ENCODE measurements at places on chromosomes 2 and 18.

GRCh38 chr2:148930046-148930775 is 55.2 kb downstream of the KIF5C start:
- H3K4me1 ChIP-seq: peaks cover 16% of the 10 kb centered on the region
- DNase-seq: no peak
- H3K27ac ChIP-seq: no peak overlapping the region
- no peaks in the 10 kb centered on the region for H3K27me3 ChIP-seq

DNA sequence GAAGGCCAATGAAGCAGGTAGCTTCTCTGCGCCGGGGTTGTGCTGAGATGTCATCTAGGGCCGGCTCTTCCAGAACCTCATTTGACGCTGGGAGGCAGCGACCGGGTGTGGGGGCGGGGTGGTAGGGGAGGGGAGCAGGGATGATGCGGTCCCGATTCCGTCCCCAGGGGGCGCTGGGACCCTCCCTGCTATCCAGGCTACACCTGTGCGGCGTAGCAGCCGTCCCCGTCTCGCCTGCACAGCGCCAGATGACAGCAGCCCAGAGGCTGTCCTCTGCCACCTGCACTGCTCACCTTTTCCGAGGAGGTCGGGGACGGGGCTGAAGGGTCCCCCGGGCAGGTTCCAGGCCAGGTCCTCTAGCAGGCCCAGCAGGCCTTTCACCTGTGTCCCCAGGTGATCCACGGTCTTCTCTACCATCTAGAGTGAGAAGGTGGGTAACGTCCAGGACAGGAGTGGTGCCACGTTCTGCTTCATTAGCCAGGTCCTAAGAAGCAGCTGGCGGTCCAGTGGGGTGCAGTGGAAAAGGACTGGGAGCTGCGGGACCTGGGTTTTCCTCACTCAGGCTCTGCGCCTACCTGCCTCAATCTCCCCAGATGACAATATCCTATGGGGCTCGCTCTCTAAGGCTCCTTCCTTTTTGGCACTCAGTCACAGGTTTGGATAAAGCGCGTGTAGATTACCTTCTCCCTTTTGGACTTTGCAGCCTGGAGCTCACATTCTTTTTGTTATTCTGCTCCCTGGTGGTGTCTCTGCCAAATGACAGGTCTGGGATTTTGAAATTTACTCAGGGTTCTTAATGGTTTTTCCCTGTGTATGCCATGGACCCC is 56.0 kb upstream of the RAB6C start:
- peaks cover 5% of the 10 kb centered on the region for H3K4me1 ChIP-seq
- H3K36me3 ChIP-seq: no peaks in the 10 kb centered on the region

- no peak for DNase-seq
- H3K4me1 ChIP-seq: no peaks in the 10 kb centered on the region
- H3K36me3 ChIP-seq: no peaks in the 10 kb centered on the region
- H3K27me3 ChIP-seq: no peaks in the 10 kb centered on the region
Measured at GRCh38 chr2:77939370-77939769, 417.2 kb upstream of the LRRTM4 start.

DNA sequence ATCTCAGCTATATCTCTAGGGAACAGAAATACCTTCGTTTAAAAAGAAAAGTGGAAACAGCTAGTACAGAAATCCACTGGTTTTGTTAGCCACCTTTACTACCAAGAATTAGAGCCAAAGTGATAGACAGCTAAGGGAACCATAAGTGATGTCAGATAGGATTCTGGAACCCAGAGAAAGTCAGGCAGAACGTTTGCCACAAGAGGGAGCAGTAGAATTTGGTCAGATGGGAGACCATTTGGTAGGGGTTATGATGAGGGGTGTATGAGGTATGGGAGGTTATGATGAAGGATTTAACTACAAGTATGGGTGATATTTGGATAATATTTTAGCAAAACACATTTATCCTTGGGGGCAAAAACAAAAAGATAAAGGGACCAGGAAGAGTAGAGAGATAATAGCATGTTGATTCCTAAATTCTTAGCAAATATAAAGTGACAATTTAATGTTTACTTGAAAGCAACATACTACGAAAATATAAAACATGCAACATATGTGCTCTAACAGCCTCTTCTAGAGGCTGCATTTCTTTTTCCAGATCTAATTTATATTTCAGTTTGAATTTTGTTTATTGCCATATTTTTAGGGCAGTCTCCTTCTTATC is 3.3 kb downstream of the SLC8A1 start:
- no peak overlapping the region for H3K27ac ChIP-seq
- peaks cover 29% of the 10 kb centered on the region for H3K27me3 ChIP-seq
- H3K4me1 ChIP-seq: peaks cover 19% of the 10 kb centered on the region
- no peak for DNase-seq

GRCh38 chr2:120436460-120436739 is 90.5 kb downstream of the INHBB start:
- peaks cover 2% of the 10 kb centered on the region for H3K36me3 ChIP-seq
- H3K4me1 ChIP-seq: no peaks in the 10 kb centered on the region
- no peak for DNase-seq

GRCh38 chr2:144379851-144380311 is 140.0 kb downstream of the ZEB2 start:
- no peak for DNase-seq
- peaks cover 4% of the 10 kb centered on the region for H3K36me3 ChIP-seq
- H3K27ac ChIP-seq: peak overlapping the region; percentile 65
- H3K4me3 ChIP-seq: peak overlapping the region; percentile 78
- no peaks in the 10 kb centered on the region for H3K27me3 ChIP-seq

DNA sequence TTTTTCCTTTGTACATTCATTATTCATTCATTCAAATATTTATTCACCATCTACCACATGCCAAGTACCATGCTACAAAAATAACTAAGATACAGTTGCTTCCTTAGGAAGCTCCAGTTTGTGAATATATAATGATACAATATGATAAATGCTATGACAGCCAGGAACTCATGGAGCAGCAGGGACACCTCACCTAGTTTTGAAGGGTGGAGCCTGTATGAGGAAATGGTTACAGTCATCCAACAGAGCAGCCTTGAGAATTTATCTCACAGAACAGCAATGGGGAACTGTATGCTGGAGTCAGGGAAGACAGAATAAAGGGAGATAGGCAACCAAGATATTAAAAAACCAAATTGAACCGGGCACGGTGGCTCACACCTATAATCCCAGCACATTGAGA is 124.0 kb downstream of the OSBPL1A start:
- DNase-seq: no peak
- peaks cover 10% of the 10 kb centered on the region for H3K36me3 ChIP-seq
- H3K4me3 ChIP-seq: no peak overlapping the region
- H3K27ac ChIP-seq: no peak overlapping the region
- peaks cover 26% of the 10 kb centered on the region for H3K27me3 ChIP-seq

GRCh38 chr2:114548151-114548550 is 105.7 kb downstream of the DPP10 start:
- DNase-seq: no peak
- no peak overlapping the region for H3K27ac ChIP-seq
- no peaks in the 10 kb centered on the region for H3K4me1 ChIP-seq

GRCh38 chr2:72159211-72159993 is 11.7 kb upstream of the CYP26B1 start:
- H3K4me3 ChIP-seq: no peak overlapping the region
- peaks cover 21% of the 10 kb centered on the region for H3K27me3 ChIP-seq
- no peaks in the 10 kb centered on the region for H3K4me1 ChIP-seq
- DNase-seq: no peak

DNA sequence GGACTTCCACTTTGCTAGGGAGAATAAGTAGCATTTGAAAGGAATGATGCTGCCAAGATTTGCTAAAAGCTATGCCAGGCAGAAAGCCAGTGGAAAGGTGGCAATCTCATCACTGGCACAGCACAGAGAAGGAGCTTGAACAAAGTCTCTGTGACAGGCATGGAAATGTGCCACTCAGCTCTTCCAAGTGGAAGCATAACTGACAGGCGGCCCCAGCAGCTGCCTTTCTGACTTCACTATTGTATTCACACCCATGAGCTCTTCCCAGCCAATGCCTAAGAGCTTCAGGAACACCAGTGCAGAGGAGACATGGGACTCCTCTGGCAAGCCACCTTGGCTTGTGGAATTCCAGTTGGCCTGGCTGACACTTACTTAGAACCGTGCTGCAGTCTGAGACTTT is 134.6 kb upstream of the REG3G start:
- H3K36me3 ChIP-seq: no peaks in the 10 kb centered on the region
- no peak overlapping the region for H3K27ac ChIP-seq
- H3K4me3 ChIP-seq: no peak overlapping the region
- no peak for DNase-seq
- H3K27me3 ChIP-seq: no peaks in the 10 kb centered on the region

- H3K4me1 ChIP-seq: peaks cover 2% of the 10 kb centered on the region
- H3K36me3 ChIP-seq: no peaks in the 10 kb centered on the region
- H3K27me3 ChIP-seq: no peaks in the 10 kb centered on the region
- no peak for DNase-seq
- no peak overlapping the region for H3K27ac ChIP-seq
- H3K4me3 ChIP-seq: no peak overlapping the region
Measured at GRCh38 chr2:66509326-66509811, 74.4 kb downstream of the MEIS1 start.

GRCh38 chr2:66536290-66536673 is 101.4 kb downstream of the MEIS1 start:
- H3K27me3 ChIP-seq: no peaks in the 10 kb centered on the region
- H3K4me1 ChIP-seq: no peaks in the 10 kb centered on the region
- H3K4me3 ChIP-seq: no peak overlapping the region
- DNase-seq: no peak

DNA sequence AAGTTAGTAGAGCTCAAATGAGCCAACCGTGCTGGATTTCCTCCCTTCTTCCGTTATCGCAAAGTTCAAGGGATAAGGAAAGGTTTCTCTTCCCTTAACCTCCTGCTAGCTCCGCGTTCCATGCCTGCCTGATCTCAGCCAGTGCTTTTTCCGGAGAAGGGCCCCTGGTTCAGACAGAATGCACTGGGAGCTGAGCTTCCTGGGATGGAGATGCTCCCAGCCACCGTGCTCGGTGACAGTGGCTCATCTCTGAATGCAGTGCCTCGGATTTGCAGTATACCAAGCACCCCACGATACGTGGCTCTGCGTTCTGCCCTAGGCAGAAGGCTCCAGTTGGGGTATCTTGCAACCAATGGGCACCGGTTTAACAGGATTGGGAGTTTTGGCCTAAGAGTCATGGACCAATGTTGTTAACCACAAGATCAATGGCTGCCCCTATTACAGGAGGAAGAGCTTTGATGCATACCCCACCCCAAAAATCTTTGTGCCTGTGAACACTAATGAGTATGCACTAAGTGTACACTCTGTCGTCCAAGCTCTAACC is 876 bp downstream of the CNTNAP5 start:
- H3K4me3 ChIP-seq: no peak overlapping the region
- peaks cover 40% of the 10 kb centered on the region for H3K27me3 ChIP-seq
- peaks cover 3% of the 10 kb centered on the region for H3K4me1 ChIP-seq
- DNase-seq: no peak

DNA sequence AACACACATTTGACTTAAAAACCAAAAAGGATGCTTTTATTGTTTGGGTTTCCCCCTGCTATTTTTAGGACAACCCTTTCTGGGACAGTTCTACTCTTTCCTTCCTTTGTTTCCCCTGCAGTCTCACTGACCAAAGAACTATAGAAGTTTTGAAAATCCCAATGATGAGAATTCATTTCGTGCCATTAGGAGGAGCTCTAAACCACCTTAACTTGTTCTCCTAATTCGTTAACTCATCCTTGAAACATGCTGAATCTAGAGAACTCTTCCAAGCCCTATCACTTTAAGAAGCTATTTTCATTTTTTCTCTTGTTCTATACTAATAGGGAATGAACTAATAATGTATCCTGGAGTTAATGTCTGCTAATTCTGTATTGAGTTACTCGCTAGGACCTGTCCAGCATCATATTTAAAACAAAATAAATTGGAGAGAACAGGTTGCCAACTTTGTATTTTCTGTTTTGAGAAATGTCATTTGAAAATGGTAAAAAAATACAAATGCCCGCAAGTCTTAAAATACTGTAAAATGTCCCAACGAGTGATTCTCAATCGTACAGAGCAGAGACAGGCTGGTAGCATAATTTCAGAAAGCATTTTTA is 62.9 kb downstream of the AFTPH start:
- H3K4me1 ChIP-seq: peaks cover 22% of the 10 kb centered on the region
- DNase-seq: no peak
- peaks cover 29% of the 10 kb centered on the region for H3K36me3 ChIP-seq
- no peak overlapping the region for H3K4me3 ChIP-seq
- H3K27me3 ChIP-seq: no peaks in the 10 kb centered on the region

GRCh38 chr2:233165895-233166661 is 85.4 kb upstream of the ATG16L1 start:
- peak overlapping the region; percentile 88 for H3K27ac ChIP-seq
- peaks cover 11% of the 10 kb centered on the region for H3K4me1 ChIP-seq
- H3K27me3 ChIP-seq: no peaks in the 10 kb centered on the region
- no peak for DNase-seq
- H3K36me3 ChIP-seq: peaks cover 41% of the 10 kb centered on the region
